Naive thymus-derived CD8-positive, alpha-beta T cell (primary cell): ENCODE measurements at places on chromosomes 2 and 18. TPM values are rescaled to one million over a fixed set of nuclear protein-coding genes. Genes with fewer than 3 reads are reported as not detected.

DNA sequence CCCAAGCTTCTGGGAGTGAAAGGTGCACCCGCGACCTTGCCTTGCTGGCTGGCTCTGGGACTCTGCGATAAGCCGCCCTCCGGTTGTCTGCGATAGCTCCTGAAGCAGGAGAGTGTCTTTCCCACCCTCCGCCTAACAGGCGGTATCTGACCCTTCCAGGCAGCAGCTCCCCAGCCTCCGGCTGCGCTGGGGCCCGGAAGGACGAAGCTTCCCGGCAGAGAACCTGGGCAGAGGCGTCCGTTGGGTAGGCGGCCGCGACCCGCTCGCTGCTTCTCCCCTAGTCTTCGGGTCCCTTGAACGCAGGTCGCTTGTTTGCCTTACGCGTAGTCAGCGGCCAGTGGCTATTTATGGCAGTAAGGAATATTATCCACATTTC lies 446 bp upstream of the RHBDD1 start:
- no peak for DNase-seq

- no peak for DNase-seq
These were observed 18.3 kb downstream of the ARHGEF33 start for GRCh38 chr2:38907743-38908562.

DNA sequence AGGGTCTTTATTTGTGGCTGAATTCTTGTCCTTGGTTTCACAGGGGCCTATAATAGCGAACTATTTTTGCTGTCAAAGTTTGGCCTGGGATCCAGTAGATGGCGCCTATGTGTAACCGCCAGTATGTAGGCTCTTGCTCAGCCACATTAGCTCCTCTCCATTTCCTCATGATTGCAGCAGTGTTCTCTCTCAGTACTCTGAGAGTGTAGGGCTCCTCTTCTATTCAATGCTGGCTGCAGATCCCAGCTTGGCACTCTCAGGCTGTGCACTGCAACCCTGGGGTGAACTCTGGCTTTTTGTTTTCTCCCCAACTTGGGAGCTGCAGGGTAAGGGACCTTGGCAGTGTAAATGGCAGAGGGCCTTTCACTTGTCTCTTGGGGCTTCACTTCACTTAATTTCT lies 344.6 kb upstream of the CHAC2 start:
- DNase-seq: no peak

The HJURP gene
- polyA plus RNA-seq: not detected

The MAP3K19 gene
- polyA plus RNA-seq: not detected

GRCh38 chr18:43277164-43277600 lies at the start of gene SYT4:
SYT4 (minus strand) TSS chr18:43277490; CDS start chr18:43277281, 209 bp downstream.
- DNase-seq: no peak

The SERPINB10 gene
- polyA plus RNA-seq: not detected

GRCh38 chr2:63888490-63889402 lies 47.0 kb downstream of the UGP2 start:
- peak; percentile 32 for DNase-seq

The TMEM87B gene
- 7.0 TPM for polyA plus RNA-seq

- no peak for DNase-seq
These were observed 40.8 kb downstream of the DSEL start for GRCh38 chr18:67475673-67476072.
